ENCODE measurements at places on chromosomes 6 and 20.

- peak; percentile 94 for DNase-seq
These were observed 57.0 kb upstream of the CD93 start for GRCh38 chr20:23143098-23143497.

DNA sequence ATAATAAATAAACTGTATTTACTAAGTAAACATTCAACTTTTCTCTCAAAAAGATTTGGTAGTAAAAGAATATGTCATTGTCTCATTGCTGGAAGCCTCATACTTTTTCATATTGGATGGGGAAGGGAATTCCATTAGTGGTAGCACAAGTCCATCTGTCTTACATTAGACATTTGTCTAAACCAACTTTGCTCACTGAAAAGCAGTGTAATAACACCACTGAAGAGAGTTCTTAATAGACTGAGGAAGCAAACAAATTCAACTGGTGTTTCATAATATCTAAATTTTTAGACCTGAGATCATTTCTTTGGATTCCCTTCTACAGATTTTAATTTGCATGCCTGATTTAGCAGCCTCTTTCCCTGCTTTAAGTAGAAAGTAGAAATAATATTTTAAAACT lies 62.7 kb downstream of the PLCB1 start:
- no peak for DNase-seq

DNA sequence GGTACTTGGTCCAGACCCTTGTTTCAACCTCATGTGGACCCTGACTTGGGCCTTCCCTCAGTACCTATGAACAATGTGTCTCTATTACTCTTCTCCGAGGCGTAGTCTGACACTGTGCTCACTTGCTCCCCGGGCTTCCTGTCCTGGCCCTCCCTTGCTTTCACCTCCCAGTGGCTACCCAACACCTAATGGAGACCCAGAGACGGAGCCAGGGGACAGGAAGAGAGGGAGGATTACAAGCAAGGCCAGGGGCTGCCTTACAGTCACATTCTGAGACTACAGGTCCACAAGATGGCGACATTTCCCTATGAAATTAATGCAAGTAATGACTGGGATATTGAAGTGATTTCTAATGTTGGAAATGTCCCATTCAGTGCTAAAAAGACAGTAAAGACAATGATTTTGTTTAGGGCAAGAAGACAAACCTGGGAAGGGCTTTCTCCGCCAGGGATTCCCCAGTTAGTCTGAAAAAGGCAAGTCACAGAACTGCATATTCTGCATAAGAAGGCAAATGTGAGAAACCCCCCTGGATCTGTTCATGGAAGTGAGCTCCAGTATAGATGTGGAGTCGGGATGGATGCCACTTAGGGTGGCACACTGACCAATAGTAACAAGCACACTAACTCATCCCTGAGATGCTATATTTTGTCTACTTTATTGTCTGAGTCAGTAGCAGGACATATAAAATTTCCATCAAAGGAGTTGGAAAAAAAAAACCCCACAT lies 44.0 kb upstream of the ZBTB24 start:
- peak; percentile 81 for DNase-seq

GRCh38 chr6:82331031-82331773 lies 32.4 kb upstream of the TPBG start:
- no peak for DNase-seq

DNA sequence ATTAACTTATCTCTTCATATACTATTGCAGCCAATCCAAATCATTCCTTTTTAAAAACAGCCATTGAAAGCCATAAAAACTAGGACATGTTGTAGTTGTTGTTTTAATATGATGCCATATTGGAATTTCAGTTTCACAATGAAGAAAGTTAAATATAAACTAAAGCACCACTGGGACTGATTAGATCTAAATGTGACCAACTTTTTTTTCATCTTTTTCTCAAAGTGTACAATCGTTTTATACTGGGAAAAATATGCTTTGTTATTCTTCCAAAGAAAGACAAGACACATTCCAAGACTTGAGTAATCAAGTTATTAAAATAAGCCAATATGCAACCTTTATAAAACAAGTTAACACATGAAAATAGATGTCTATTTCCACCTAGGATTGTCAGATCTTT lies 68.5 kb downstream of the THEMIS start:
- DNase-seq: no peak

- DNase-seq: no peak
These were observed 54.0 kb downstream of the STK4 start for GRCh38 chr20:45020236-45020886.

- no peak for DNase-seq
These were observed at the start of gene TAAR1 for GRCh38 chr6:132659082-132659481. TAAR1 (minus strand) TSS chr6:132659182; CDS start chr6:132646003, 13,179 bp downstream.

GRCh38 chr6:73323323-73323722 lies 30.8 kb downstream of the DPPA5 start:
- no peak for DNase-seq

- DNase-seq: no peak
These were observed 29.9 kb downstream of the SDCBP2 start for GRCh38 chr20:1298888-1299511.

- no peak for DNase-seq
These were observed 56.5 kb downstream of the HAO1 start for GRCh38 chr20:7883741-7884140.

GRCh38 chr20:235891-236290 lies 8.8 kb downstream of the DEFB129 start:
- peak; percentile 31 for DNase-seq

DNA sequence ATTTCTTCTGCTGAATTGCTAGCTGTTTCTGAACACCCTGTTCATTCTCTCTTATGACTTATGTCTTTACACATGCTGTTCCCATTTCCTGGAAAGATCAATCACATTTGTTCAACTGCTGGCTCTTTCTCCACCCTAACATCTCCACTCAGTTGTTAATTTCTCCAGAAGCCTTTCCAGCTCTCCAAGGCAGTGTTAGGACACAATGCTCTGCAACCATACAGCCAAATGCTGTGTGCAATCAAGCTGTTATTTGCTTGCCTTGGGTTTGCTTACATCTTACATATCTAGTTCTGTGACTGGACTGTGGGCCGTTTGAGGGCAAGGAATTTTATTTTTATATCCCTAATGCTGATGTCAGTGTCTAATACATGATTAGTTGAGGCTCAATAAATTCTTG lies 24.2 kb upstream of the CITED2 start:
- DNase-seq: no peak

GRCh38 chr6:29631860-29632731 lies 887 bp downstream of the GABBR1 start:
- no peak for DNase-seq

Data from dermis blood vessel endothelial cell (primary cell).